ENCODE measurements at places on chromosomes 5 and 9.

DNA sequence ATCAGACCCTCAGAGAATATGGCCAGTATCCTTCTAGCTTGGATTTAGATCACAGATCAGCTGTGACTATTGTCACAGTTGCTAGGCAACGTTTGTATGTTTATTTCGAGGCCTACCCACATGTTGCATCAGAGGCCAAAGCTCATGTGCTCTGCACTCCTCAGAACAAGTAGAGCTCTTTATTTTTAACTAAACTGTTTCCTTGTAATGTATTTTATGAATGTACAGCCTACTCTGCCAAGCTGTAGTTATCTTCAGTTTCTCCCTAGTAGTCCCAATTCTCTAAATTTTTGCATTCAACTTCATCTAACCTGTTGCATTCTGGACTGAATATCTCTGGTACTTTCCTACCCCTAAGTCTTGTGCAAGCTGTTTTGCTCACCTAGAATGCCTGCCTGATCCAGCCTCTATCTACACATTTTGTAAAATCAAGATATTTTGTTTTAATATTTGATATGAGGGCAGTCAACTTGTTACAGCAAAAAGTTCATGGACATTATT, 52.8 kb downstream of the CAST start:
- no peak for DNase-seq

- DNase-seq, result no peak
Observed at GRCh38 chr9:27537027-27537435, 7.4 kb upstream of the MOB3B start.

- no peak for DNase-seq
Observed at GRCh38 chr9:111176511-111176910, 138.2 kb upstream of the LPAR1 start.

GRCh38 chr9:119332522-119332921, 36.7 kb downstream of the BRINP1 start:
- no peak for DNase-seq

DNA sequence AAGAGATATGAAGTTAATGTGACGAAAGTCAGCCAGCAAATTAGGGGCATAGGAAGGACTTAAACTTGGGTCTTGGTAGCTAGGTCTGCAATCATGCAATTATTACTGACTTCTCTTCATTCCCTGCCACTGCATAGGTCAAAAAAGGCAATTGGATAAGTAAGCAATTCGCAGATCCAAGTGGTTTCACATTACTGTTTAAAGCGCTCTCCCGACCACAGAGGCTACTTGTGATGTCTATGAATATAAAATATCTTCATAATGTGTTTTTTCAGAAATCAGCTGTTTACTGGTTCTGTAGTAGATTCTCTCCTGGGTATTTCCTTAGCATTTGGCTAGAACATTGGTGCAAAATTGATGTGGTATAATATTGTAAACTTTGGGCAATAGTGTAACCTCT, 174.7 kb upstream of the PTGER4 start:
- DNase-seq, result no peak

DNA sequence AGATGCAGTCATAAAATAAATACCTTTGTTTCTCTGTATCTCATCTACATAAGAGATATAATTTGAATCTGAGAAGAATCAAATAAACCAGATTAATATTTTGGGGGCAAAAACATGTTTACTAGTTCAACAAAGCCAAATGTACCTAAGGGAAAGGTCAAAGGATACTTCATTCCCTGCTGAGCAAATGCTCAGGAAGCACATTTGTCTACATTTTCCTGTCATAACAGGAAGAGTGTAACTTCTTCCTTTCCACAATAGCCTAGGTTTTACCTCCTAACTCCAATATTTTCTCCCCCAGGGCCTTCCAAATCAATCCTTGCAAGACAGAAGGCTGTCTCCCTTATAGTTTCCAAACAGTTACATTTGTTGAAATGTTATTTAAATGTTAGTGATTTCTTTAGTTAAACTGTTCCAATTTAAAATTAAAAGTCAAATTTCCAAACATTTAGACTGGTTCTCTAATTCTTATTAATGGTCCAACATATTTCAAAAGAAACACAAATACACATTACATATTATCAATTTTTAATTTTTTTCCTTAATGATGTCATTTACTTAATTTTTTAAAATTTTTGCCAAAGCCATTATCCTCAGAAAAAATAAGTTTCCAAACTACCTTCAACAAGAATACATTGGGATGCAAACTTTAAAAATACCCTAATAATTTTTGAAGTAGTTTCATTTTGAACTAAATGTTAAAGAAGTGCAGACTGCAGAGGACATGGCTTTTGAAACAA, 67.8 kb downstream of the MEF2C start:
- no peak for DNase-seq

DNA sequence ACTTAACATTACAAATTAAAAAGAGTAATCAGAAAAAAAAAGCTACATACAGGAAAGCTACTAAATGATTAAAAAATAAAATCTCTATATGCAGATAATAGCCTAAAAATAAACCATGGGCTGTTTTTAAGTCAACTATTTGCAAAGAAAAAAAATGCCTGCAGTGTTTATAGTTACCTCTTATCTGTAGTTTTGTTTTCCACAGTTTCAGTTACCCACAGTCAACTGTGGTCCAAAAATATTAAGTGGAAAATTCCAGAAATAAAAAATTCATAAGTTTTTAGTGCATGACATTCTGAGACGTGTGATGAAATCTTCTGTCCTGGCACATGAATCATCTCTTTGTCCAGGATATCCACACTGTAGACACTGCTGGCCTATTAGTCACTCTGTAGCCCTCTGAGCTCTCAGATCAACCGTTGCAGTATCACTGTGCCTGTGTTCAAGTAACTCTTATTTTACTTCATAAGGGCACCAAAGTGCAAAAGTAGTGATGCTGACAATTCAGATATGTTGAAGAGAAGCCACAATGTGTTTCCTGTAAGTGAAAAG, 59.2 kb downstream of the PRELID2 start:
- DNase-seq, result no peak

Measured in stimulated activated CD4-positive, alpha-beta T cell treated with anti-CD3 and anti-CD28 coated beads, TNF-alpha, amount 100 ng/mL, for 1 hour (primary cell).